ENCODE measurements at places on chromosomes 6 and 20.

- H3K4me3 ChIP-seq, result no peak overlapping the region
- H3K27me3 ChIP-seq, result no peaks in the 10 kb centered on the region
- H3K27ac ChIP-seq, result no peak overlapping the region
- peaks cover 16% of the 10 kb centered on the region for H3K4me1 ChIP-seq
Measured at GRCh38 chr6:169866668-169867521, 115.5 kb downstream of the ERMARD start.

DNA sequence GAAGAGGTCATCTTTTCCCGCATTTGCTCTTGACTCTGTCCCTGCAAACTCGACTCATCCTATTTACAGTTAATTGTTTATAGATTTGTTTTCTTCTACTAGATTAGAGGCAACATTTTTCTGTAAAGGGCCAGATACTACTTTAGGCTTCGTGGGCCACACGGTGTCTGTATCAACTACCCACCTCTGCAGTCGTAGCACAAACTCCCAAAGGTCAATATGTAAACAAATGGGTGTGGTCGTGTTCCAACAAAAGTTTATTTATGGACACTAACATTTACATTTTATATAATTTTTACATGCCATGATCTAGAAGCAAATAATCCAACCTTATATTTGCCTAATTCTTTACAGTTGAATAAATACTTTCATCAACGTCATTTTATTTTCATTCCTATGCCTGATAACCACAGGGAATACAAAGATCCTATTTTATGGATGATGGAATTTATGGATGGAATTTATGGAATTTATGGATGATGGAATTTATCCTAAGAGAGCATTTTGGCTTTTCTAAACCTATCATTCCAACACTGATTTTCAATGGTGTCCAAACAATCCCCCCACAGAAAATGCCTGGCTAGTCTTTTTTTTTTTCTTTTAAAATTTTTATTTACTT lies 232.8 kb downstream of the MYLK4 start:
- H3K4me1 ChIP-seq, result no peaks in the 10 kb centered on the region
- no peak overlapping the region for H3K4me3 ChIP-seq
- H3K27ac ChIP-seq, result no peak overlapping the region
- no peaks in the 10 kb centered on the region for H3K36me3 ChIP-seq
- no peak for DNase-seq

DNA sequence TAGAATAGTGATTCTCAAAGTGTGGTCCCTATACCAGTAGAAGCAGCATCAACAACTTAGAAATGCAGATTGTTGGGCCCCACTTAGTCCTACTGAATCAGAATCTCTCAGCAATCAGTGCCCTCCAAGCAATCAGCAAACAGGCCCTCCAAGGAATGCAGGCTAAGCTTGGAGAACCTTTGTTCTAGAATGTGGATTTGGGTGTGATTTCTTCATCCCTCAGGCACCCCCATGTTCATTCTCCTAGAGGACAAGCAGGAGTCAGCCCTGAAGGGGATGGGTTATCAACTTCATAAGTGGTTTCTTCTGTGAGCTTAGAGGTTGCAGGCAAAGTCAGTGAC lies 40.5 kb upstream of the TAF8 start:
- no peaks in the 10 kb centered on the region for H3K27me3 ChIP-seq
- no peak overlapping the region for H3K27ac ChIP-seq
- H3K4me3 ChIP-seq, result no peak overlapping the region
- no peak for DNase-seq
- no peaks in the 10 kb centered on the region for H3K36me3 ChIP-seq

DNA sequence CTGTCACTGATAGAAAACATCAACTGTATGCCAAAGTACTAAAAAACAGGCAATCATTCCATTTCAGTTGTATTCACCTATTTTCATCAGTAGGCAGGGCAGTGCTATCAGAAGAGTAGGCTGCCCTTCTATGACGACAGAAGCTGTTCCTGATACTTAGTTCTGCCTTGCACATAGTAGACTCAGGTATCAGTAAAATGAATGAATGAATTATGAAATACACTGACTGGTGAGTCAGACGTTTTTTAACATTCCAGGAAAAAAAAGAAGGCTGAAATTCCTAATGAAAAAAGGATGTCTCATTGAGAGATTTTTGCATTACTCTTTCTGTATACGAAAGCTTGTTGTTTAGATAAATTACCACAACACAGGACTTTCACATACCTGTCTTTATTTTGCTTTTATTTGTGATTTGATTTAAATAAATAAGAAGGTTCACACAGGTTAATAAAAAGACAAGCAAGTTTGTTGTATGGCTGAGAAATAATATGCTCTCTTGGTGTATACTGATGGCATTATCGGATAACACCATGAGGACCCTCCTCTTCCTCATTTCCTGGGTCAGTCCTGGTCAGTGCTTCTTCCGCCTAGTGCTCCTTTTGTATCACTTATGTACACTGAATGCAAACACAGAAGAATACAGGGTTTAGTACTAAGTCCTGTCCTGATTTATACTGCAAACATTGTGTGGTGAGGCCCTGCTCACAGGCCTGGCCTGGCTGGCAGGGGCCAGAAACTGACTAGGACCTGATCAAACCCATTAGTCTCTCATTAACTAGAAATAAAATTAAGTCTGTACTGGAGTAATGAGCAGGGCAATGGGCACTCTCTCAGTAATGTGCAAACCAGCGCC lies 39.4 kb upstream of the SPDEF start:
- no peak for DNase-seq
- no peaks in the 10 kb centered on the region for H3K27me3 ChIP-seq
- peaks cover 2% of the 10 kb centered on the region for H3K36me3 ChIP-seq
- no peak overlapping the region for H3K4me3 ChIP-seq

DNA sequence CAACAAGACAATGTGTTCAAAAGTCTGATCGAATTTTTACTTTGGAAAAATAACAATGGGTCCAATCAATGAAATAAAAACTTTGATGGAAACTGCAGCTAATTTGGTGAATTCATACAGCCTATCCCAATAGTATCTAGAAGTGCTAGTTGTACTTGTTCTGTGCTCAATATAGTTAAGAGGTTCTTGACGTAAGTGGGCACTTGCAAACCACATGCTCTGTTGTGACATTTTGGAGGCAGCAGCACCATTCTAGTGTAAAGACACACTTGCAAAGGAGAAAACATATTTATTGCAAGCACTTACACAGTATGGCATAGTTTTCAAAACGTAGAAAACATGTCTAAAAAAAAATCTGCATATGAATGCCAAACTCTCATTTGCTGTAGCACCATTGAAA lies 6.7 kb upstream of the KLHL31 start:
- no peaks in the 10 kb centered on the region for H3K36me3 ChIP-seq
- no peaks in the 10 kb centered on the region for H3K4me1 ChIP-seq
- peaks cover 4% of the 10 kb centered on the region for H3K27me3 ChIP-seq
- no peak overlapping the region for H3K4me3 ChIP-seq
- no peak for DNase-seq

DNA sequence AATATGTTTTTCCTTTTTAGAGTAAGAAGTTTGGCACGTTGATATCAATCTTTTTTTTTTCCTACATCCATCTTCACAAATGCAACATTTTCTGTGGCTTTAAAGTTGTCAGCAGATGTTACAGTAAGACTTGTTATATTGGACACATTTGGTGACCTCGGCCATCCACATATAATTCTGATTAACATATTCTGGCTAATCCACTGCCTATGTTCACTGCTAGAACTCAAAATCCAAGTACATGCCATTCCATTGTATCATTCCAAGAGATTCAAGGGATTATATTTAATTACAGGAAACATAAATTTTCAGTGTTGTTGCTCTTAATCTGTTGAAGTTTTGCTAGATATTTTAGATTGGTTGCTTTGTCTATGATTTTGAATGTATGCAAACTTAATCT lies 367.6 kb downstream of the TENT5A start:
- H3K4me3 ChIP-seq, result no peak overlapping the region
- H3K4me1 ChIP-seq, result no peaks in the 10 kb centered on the region
- H3K27ac ChIP-seq, result no peak overlapping the region
- DNase-seq, result no peak
- H3K27me3 ChIP-seq, result no peaks in the 10 kb centered on the region

Data from suprapubic skin (tissue), 4 donors.